ENCODE measurements at places on chromosomes 16 and 17. TPM values are rescaled to one million over a fixed set of nuclear protein-coding genes. Genes with fewer than 3 reads are reported as not detected.

MSLN gene
- 1.1 TPM for total RNA-seq

RAB11FIP4 gene
- 10.8 TPM for total RNA-seq

RNF112 gene
- total RNA-seq, result 0.10 TPM

GPR179 gene
- total RNA-seq, result 0.03 TPM

OTOP2 gene
- total RNA-seq, result not detected

BAIAP3 gene
- total RNA-seq, result 9.4 TPM

SDR42E1 gene
- 0.33 TPM for total RNA-seq

SLC5A10 gene
- not detected for total RNA-seq

GUCY2D gene
- total RNA-seq, result not detected

CNTNAP4 gene
- not detected for total RNA-seq

Data from Panc1 (cell line).